ENCODE measurements at places on chromosomes 13 and 19.

GRCh38 chr13:60335531-60335930 is 61.5 kb upstream of the TDRD3 start:
- DNase-seq, result no peak

DNA sequence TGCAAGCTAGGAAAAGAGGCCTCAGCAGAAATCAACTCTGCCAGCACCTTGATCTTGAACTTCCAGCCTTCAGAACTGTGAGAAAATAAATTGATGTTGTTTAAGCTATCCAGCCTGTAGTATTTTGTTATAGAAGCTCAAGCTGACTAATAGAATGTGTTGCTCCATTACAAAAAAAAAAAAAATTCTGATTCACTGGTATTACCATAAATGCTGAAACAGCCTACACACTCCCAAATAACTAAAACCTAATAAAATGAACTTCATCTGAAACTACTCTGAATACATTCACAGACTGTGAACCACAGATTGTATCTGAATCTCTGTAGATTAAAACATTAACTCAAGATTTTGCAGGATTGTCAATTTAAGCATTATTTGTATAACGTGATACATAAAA is 49.5 kb downstream of the RAP2A start:
- DNase-seq, result no peak

- DNase-seq, result no peak
Observed at GRCh38 chr19:48392860-48393558, 459 bp upstream of the GRIN2D start.

DNA sequence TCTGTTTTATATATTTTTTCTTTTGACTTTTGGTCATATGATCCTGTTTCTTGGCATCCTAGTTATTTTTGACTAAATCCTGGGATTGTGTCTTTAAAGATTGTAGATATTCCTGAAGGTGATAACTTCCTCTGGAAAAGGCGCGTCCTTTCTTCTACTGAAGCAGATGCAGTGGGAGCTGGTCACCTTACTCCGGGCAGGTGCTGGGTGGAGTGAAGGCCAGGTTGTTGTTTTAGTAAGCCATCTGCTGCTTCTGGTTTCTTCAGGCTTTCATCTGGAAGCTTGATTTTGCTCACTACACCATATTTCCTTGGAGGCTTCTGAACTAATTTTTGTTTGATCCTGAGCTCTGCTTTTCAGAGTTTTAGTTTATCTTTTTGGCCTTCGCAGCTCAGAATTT is 21.5 kb downstream of the URI1 start:
- DNase-seq, result no peak

DNA sequence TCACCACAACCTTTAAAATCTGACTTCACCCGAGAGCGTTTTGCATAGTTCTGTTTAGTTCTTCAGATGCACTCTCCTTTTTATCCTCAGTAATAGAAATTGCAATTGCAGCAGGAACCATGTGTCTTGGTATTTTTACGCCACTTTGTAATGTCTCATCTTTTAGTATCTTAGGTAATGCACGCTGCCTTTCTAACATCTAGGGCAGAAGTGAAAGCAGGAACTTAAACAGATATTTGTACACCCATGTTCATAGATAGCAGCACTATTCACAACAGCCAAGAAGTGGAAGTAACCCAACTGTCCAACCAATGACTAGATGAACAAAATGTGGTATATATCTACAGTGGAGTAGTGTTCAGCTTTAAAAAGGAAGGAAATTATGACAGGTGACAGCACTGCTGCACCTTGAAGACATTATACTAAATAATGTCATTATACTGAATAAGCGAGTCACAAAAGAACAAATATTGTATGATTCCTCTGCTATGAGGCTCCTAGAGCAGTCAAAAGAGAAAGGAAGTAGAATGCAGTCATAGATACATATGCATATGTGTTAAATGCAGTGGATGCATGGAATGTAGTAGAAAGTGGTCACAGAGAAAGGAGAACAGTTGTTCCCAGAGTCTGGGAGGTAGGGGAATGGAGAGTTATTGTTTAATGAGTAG is 105.9 kb upstream of the GJB6 start:
- DNase-seq, result no peak

GRCh38 chr13:92657565-92657964 is 569.0 kb upstream of the GPC6 start:
- no peak for DNase-seq

GRCh38 chr13:102872531-102872930 is 26.7 kb downstream of the ERCC5 start:
- no peak for DNase-seq

GRCh38 chr19:53123400-53123799 is 9.3 kb downstream of the ZNF415 start:
- DNase-seq, result no peak

GRCh38 chr13:75934889-75935288 is 298.8 kb downstream of the LMO7 start:
- no peak for DNase-seq

DNA sequence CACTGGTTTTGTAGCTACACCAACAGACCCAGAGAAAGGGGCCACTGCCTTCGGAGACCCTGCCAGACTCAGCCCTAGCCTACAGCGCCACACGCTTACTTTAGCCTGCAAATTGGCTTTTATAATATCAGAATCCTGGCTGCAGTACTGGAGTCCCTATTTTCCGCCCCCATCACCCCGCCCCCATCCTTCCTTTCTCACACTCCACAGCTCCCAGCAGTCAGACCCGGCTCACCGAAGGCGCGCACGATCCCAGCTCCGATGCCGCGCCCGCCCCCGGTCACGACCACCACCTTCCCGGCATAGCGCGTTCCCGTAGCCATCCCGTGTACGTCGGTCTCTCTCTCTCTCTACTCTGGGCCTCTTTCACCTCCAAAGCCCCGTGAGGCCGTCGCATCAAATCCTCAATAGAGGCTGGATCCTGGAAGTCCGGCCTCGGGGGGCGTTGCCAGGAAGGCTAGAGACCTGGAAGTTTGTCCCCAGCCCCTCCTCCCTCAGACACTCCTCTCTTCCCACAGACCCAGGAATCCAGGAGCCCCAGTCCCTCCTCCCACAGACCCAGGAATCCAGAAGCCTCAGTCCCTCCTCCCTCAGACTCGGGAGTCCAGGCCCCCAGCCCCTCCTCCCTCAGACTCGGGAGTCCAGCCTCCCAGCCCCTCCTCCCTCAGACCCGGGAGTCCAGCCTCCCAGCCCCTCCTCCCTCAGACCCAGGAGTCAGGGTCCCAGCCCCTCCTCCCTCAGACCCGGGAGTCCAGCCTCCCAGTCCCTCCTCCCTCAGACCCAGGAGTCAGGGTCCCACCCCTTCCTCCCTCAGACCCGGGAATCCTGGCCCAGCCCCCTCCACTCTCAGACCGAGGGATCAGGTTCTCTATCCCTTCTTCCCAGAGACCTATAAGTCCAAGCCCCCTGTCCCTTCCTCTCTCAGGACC is at the start of gene HSD17B14:
HSD17B14 (minus strand) TSS at position 403 of the 929 bp plus-strand sequence; CDS start at position 323, 80 bp downstream.
- DNase-seq, result peak; percentile 57

GRCh38 chr19:10309423-10309822 is at the start of gene ZGLP1:
Gene ZGLP1, minus strand, starts transcription at chr19:10309815.
- no peak for DNase-seq

- no peak for DNase-seq
Observed at GRCh38 chr13:68597641-68598040, 1367.5 kb upstream of the PCDH9 start.

DNA sequence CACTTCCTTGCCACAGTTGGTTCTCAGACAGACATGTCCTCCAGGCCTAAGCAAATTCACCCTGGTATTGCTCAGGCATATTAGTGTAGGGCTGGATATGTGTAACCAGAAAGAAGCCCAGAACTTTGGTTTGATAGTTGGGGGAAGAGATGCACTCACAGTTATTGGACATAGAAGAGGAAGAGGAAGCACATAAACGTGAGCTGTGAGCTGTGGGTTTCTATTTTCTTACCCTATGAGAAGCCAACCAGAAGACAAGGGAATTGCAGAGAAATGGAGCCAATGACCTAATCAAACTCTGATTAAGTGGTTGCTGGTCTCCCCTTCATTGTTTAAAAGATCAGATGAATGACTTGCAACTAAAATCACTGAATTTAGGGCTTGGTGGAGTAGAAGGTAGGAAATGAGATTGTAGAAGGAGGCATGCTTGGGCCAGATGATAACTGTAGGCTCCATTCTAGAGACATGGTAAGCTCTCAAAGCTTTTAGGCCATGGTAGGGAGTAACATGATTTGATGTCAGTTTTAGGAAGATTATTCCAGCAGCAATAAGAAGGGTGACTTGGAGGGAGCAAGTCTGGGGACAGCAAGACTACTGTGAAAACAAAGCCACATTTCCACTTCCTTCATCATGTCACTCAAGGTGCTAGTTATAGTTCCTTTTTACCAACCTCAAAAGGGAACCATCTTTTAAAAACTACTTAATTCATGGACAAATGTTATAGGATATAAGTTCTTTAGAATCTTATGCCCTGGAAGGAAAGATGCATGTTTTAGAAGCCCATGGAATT is 24.1 kb upstream of the WDFY2 start:
- DNase-seq, result no peak

DNA sequence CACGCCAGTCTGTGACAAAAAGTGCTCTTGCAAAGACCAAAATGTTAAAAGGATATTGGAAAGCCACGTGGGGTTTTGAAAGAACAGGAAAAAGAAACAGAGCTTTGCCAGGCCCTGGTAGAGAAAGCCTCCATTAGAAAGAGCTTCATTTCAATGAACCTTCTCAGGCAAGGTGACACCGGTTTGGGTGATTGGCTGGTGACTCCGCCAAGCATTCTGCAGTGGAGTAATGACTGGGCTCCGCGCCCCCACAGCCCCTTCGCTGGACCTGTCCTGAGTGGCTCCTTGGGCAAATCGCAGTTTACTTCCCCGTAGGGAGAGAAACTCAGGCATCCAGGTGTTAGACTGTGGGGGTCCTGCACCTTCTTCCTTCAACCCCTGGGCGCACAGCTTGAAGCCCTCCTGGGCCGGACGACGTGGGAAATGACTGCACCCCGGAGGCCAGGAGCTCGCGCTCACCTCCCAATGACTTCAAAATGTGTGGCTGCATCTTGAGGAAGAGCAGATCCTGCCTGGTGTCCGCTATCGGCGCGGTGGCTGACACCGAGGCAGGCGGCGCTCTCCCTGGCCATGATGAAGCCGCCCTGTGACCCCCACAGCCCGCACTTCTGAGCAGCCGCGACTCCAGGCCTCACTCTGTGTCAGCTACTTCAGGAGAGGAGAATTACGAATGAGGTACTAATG is 444.6 kb upstream of the SGCG start:
- no peak for DNase-seq

DNA sequence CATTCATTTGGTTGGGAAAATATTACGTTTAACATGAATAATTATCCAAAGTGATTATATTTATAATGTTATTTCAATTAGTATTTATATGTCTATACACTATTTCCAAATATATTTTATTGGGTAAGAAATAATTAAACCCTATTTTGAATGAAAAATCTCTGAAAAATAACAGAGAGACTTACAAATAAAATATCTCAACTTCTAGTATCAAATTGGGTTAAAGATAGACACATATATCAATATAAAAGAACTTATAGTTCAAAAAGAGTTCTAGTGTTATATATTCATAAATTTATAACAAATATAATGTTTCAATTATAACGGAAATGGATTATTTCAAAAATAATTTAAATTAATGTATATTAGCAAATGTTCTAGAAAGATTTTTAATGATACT is 482.6 kb upstream of the PCDH20 start:
- no peak for DNase-seq

- DNase-seq, result no peak
Observed at GRCh38 chr19:46928951-46929350, 68.2 kb downstream of the ARHGAP35 start.

- no peak for DNase-seq
Observed at GRCh38 chr13:110270507-110270906, 36.5 kb downstream of the COL4A1 start.

GRCh38 chr13:79918620-79919019 is 422.3 kb downstream of the SPRY2 start:
- DNase-seq, result no peak

DNA sequence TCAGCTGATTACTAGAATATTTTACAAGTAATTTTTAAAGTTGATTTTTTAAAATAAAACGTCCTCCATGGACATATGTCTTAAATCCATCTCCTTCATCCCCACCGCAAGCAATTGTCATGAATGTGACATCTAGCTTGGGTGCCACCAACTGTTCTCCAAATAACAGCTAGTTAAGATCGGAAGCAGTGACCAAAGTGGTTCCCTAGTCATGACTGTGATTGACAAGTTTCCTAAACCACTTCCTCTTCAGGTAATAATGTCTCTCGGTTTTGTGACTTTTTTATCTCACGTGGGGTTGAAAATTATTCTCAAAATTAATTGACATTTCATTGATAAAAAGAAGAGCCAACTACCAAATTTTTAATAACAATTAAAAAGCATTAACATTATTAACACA is 135.3 kb upstream of the MIR17HG start:
- no peak for DNase-seq

DNA sequence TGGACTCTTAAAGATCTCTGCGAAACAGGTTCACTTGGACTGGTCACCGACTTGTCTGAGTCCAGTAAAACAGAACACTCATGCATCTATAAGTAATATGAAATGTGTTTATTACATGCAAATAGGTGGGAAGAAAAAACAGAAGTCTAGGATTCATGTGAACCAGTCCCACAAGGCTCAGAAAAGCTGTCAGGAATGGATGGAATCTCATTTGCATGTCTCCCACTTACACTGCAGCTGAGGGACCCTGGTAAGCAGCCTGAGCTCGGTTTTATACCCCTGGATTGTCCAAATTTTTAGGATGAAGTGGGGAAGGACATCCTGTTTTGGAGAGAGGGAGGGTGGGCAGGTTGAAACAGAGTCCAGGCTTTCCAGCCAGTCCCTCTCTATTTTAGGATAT is 1545.1 kb upstream of the PCDH20 start:
- no peak for DNase-seq

DNA sequence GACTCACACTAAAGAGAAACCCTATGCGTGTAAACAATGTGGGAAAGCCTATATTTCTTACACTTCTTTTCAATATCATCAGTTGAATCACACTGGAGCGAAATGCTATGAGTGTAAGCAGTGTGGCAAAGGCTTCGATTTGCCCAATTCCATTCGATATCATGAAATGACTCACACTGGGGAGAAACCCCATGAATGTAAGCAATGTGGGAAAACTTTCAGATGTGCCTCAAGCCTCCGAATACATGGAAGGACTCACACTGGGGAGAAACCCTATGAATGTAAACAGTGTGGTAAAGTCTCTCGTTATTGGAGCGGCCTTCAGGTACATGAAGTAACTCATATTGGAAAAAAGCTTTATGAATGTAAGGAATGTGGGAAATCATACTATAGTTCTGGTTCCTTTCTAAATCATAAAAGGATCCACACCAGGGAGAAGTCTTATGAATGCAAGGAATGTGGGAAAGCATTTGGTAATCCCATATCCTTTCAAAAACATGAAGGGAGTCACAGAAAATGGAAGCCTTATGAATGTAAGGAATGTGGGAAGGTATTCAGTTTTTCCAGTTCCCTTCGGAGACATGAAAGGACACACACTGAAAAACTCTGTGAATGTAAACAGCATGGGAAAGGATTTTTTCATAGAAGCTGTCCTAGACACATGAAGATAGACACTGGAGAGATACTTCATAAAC is 28.1 kb downstream of the ZNF20 start:
- no peak for DNase-seq

- no peak for DNase-seq
Observed at GRCh38 chr13:40333226-40333625, 333.2 kb downstream of the FOXO1 start.

- peak; percentile 52 for DNase-seq
Observed at GRCh38 chr13:44576351-44577235, 463 bp upstream of the TSC22D1 start.

Data from femur (tissue), 1 donor.